ENCODE measurements at places on chromosomes 4 and X.

- no peak for DNase-seq
Observed at GRCh38 chrX:123219916-123220315, 35.8 kb downstream of the GRIA3 start.

GRCh38 chr4:107734120-107734519, 14.1 kb upstream of the PAPSS1 start:
- DNase-seq, result no peak

- DNase-seq, result no peak
Observed at GRCh38 chr4:146927695-146928094, 18.0 kb downstream of the TTC29 start.

DNA sequence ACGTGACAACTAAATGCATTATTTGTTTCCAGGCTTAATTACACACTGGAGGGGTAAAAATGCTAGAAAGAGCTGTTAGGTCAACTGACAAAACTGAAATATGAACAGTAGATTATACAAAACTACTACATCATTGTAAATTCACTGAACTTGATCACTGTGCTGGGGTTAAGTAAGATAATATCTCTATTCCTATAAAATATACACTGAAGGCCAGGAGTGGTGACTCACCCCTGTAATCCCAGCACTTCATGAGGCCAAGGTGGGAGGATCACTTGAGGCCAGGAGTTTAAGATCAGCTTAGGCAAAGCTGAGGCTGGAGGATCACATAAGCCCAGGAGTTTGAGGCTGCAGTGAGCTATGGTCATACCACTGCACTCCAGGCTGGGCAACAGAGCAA, 31.8 kb upstream of the NKX6-1 start:
- DNase-seq, result no peak

GRCh38 chr4:52983563-52984303, 121.6 kb downstream of the RASL11B start:
- peak; percentile 6 for DNase-seq

DNA sequence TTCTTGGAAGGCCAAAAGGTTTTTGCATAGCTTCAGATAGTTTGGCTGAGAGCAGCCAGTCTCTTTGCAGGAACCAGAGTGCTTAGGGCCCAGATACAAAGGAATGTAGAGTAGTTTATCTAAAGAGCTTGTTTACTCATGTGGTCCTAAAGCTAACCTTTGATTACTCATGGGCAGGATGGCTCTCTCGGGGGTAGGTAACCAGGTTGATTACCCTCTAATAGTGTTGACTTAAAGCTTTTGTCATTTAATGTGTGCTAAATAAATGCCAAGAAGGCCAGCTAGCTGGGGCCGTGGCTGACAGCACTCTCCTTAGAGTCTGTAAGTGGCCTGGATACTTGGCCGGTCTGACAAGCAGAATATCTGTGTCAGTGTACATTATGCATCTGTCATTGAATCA, 69.7 kb upstream of the MAGEB16 start:
- no peak for DNase-seq

DNA sequence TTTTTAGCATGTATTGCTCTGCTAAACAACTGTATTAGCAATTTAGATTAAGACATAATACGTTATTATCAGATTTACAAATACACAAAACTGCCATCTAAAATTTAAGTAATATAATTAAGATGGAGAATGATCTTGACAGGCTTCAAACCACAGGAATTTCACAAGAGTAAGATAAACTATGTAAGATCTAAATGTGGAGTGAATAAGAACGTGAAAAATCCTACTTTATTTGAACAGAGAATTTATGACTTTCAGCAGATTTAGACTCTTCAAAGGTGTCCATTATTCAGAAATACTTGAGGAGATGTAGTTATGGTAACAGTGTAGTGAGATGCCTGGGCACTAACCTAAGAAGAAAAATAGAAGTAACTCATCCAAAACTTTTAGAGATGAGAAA, 73.2 kb downstream of the SLC4A4 start:
- DNase-seq, result no peak

GRCh38 chr4:115470763-115471162, 357.3 kb upstream of the NDST4 start:
- no peak for DNase-seq

DNA sequence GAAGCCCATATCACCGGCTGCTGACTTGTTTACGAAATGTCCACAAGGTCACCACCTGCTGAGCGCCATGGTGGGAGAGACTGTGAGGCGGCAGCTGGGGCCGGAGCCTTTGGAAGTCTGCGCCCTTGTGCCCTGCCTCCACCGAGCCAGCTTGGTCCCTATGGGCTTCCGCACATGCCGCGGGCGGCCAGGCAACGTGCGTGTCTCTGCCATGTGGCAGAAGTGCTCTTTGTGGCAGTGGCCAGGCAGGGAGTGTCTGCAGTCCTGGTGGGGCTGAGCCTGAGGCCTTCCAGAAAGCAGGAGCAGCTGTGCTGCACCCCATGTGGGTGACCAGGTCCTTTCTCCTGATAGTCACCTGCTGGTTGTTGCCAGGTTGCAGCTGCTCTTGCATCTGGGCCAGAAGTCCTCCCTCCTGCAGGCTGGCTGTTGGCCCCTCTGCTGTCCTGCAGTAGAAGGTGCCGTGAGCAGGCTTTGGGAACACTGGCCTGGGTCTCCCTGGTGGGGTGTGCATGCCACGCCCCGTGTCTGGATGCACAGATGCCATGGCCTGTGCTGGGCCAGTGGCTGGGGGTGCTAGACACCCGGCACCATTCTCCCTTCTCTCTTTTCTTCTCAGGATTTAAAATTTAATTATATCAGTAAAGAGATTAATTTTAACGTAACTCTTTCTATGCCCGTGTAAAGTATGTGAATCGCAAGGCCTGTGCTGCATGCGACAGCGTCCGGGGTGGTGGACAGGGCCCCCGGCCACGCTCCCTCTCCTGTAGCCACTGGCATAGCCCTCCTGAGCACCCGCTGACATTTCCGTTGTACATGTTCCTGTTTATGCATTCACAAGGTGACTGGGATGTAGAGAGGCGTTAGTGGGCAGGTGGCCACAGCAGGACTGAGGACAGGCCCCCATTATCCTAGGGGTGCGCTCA, 8.7 kb upstream of the MSANTD1 start:
- peak; percentile 82 for DNase-seq

DNA sequence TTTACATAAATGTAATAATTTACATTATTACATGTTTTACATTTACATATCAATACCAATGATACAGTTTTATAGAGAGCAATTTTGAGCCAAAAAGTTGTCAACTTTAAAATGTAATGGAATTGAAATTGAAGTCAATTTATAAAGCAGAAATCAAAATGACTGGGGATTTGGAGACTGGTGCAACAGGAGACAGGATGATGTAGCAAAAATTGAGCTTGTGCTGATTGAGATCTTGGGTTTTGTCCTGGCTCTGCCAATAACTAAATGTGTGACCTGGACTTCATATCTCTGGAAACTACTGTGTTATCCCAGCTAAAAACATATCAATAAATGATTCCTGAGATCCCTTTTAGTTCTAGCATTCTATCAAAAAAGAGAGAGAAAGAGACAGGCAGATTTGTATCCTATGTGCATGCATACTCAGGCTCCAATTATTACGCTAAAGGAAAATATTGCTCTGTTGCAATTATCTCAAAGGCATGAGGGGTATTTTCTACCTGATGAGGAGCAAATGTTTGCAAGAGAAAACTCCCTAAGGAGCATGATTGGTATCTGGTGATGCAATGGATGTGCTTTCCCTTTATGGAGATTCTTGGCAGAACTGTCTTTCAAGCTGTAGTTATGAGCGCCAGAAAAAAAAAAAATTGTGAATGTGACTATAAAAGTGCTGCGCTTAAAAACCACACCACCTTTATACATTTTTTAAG, 14.7 kb downstream of the EXOC1L start:
- no peak for DNase-seq

- no peak for DNase-seq
Observed at GRCh38 chrX:125293850-125294780, 25.6 kb upstream of the TEX13C start.

DNA sequence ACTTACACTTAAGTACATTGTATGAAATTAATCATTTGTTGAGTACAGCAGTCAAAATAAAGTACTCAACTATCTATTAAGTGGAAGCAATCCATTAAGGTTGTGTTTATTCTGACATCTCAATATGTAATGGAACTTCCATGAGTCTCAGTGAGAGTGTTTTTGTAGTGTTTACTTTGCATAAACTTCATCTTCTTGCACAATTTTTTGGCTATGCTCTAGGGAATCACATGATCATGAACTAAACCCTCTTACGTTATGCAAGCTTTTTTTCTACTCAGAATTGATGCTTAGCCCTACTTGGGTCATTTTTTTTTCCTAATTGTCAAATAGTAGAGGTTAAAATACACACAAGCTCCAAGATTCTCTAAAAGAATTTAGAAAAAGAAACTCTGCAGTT, 21.1 kb upstream of the PIGA start:
- no peak for DNase-seq

GRCh38 chrX:40411340-40412111, 169.2 kb upstream of the ATP6AP2 start:
- DNase-seq, result no peak

GRCh38 chrX:46165411-46165810, 379.8 kb downstream of the ZNF674 start:
- DNase-seq, result no peak

DNA sequence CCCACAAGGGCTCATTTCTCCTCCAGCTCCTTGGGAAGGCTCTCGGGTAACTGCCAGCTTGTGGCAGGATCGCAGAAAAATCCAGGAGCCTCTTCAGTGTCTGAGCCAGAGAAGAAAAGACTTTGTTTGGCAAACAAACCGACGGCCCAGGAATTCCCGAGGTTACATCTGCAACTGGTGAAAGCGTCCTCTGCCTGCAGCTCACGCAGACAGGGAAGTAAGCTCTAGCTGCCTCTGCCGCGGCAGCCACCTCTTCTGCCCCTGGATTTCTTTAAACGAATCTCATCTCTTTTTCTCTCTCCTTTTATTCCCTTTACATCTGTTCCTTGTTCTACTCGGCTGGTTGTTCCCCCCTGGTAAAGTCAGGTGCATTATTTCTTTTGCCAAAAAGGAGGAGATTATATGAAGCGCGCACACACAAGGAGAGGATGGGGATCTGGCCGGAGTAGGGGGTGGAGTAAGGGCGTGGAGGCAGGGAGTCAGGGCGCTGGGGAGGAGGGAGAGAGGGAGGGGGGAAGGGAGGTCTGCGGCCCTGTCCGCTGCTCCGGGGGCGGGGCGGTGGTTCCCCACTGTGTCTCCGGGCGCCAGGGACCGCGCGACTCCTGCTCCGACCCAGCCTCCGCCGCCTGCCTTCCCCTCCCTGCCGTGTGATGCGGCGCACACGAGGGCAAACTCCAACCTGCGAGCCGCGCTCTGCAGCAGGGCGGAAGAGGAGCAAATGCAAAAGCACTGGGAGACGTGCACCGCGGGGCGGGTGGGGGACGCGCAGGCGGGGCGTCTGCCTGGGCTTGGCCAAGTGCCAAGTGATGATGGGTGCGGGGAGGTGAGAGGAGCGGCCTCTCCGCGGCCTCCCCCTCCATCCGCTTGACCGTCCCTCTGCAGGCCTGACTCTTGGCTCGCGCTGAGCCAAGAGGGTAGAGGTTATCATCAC, at the start of gene DCHS2:
DCHS2 (minus strand) TSS at position 459 of the 931 bp plus-strand sequence; CDS start at position 15, 444 bp downstream.
- peak; percentile 73 for DNase-seq

- no peak for DNase-seq
Observed at GRCh38 chrX:110733166-110733565, 62.5 kb downstream of the CHRDL1 start.

DNA sequence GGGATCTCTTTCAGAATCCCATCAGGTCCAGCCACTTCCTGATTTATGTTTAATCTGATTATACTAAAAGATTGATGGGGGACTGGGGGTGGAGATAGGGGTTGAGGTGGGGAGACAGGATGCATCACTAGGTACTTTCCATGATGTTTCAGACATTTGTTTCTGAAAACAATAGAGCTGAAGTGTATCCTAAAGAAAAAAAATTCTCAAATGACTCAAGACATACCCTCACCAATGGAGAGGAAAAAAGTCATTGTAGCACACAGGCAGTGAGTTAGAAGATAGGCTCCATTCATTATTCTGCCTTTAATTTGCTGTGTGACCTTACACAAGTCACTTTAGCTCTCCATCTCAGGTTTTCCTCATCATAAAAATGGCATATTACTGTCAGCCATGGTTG, 33.1 kb downstream of the LHFPL1 start:
- DNase-seq, result no peak

- DNase-seq, result no peak
Observed at GRCh38 chr4:833156-833555, 7.2 kb upstream of the CPLX1 start.

- no peak for DNase-seq
Observed at GRCh38 chr4:115152081-115152480, 38.7 kb upstream of the NDST4 start.

GRCh38 chrX:64184396-64184795, 21.1 kb downstream of the AMER1 start:
- no peak for DNase-seq

Measured in NCI-H1417 treated with DMSO at 0.1 percent for 48 hours (cell line).